H9 (cell line): ENCODE measurements at places on chromosomes 2 and 18. TPM values are rescaled to one million over a fixed set of nuclear protein-coding genes. Genes with fewer than 3 reads are reported as not detected.
A peak's percentile ranks its signal among the peaks of the same experiment; 100 is the strongest.

DNA sequence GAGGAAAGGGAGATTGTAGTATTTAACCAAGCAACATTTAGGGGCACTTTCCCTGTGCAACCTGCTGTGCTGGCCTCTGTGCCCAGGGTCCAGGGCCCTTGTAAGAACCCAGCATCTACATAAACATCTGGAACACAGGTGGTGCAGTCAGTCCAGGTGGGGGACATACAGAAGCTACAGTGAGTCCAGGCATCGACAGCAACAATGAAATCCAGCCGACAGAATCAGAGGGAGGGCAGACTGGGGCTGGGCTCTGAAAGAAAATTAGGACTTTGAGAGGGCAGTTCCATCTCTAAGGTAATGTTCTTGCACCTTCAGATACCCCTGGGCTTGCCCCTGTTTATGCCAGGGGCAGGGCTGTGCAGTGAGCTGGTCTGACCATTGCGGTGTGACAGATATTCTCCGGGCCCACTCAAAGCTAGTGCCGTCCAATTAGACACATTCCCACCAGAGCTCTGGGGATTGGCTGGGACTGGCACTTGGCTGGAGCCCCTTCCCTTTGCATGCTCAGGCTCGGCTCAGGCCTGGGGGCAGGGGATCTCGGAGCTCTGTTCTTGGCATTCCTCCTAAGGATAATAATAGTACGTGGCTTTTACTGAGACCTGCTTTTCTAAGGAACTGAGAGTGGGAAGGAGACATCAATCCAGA, 5.4 kb downstream of the LBH start:
- DNase-seq: peak; percentile 20

- DNase-seq: no peak
Observed at GRCh38 chr2:186717320-186718007, 23.6 kb downstream of the FAM171B start.

DNA sequence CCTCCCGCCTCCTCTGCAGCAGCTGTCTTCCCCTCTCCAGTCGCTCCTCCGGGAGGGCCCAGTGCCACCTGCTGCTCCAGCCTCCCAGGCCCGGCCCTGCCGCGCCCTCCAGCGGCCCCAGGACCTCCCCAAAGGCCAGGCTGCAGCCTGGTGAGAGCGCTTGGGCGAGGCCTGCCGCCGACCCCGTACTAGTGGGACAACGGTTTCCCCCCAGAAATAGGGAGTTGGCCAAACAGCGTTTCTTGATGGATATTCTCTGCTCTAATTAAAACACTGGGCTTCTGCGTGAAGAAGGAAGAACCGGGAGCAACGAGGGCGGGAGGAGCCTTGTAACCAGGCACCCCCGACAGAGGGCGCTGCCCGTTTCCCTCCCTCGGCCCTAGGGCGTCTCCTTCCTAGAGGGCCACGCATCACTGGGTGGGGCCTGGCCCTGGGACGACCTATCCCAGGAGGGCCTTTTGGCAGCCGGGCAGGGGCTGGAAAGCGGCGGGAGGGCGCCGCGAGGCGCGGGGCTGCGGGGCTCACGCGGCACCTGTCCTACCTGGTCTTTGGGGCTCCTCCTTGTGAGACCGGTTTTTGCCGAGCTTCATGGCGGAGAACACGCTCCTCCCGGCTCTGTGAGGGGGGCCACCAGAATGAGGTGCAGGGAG, 25.4 kb upstream of the OTOF start:
- peak; percentile 93 for DNase-seq

- DNase-seq: no peak
Observed at GRCh38 chr18:13431886-13432285, 213.3 kb downstream of the LDLRAD4 start.

GRCh38 chr2:937530-937929, 13.1 kb upstream of the SNTG2 start:
- no peak for DNase-seq

DNA sequence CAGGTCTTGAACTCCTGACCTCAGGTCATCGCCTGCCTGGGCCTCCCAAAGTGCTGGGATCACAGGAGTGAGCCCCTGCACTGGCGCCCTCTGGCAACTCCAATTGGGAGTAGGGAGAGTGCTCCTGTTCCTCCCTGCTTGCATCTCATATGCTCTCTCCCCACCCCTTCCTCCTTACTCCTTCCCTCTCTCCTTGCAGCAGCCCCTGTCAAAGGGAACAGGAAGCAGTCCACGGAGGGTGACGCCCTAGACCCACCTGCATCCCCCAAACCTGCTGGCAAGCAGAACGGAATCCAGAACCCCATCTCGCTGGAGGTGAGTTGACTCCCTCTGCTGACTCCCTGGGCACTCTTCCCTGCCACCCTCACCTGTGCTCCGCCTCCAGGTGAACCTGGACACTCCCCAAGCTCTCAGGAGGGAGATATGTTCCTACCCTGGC, 10.7 kb downstream of the ARID5A start:
- peak; percentile 73 for DNase-seq

DNA sequence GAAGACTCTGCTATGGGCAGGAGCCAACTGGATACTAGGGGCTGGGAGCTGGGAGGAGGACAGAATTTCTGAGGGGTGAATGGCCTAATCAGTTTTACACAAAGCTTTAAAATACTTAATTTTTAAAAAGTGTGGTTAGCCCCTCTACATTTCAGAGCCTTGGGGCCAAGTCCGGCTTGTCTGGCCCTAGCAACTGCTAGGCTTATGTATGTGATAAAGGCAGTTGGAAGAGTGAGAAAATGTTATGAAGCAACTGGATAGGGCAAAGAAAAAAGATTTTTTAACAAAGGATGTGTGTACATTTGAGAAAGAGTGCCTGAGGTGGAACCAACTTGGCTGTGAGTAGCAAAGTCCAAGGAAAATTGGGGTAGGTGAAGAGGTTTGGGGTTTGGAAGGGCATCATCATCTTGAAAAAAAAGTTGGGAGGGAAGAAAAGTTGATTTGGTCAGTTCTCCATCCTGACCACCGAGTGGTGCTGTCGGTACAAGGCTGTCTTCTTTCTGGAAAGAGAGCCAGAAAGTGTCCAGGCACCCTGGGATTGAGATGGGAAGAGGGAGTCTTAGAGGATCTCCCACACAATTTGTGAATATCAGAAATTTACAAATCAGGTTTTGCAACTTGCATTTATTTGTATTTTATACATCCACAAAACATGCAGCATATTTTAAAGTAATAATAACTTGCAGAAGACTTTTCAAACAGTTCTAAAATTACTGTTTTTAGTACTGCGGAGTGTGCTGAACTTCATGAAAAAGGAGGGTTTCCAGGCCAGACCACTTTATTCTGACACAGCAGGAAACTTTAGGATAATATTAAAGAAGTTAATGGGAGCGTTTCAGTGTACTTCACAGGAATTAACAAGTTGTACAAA, 10.5 kb upstream of the CDK15 start:
- peak; percentile 48 for DNase-seq

DNA sequence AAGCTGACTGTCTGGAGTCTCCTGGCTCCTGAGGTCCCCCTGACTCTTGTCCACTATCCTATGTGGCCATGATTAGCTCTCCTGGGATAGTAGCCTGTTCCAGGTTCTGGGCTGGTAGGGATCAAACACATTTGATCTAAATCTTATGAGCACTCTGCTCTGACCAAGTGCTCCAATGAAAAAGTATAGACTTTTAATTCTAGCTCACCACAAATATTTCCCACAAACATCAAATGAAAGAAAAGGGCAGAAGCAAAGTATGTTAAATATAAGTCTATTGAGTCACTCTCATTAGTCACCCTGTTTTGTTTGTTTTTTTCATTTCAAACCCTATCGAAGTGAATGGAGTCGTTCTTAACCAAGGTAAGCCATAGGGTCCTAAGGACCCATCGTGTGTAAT, 39.7 kb upstream of the NEDD4L start:
- no peak for DNase-seq

DNA sequence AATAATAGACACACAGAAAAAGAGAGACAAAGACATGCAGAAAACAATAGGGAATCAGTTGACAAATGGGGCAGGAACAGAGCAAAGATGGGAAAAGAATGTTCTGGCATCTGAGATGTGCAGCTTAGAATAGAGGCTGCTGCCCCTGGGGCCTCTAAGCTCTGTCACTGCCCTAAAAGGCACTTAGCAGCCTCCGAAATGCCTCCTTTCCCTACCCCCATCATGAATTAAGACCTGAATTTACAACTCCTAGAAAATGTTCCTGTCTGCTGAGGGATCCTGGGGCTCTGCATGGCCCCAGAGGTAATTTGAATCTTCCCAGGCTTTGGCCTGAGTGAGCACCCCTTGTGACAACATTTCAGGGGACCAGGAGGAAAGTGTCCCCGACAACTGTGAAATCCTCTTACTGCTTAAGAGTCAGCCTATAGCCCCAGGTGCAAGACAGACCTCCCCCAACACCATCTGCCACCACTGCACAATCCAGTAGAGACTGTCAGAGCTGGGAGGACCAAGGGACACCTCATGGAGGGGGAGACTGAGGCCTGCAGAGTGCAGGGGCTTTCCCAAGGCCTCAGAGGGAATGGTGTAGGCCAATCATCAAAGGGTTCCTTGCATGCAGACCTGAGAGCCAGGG, 24.8 kb downstream of the MRPL35 start:
- DNase-seq: no peak

- no peak for DNase-seq
Observed at GRCh38 chr2:179927041-179927440, 65.6 kb upstream of the ZNF385B start.

- DNase-seq: no peak
Observed at GRCh38 chr2:129469871-129470270, 509.6 kb upstream of the RAB6C start.

GRCh38 chr2:173588931-173589369, 234.3 kb downstream of the CDCA7 start:
- DNase-seq: no peak

- DNase-seq: no peak
Observed at GRCh38 chr2:75632813-75633212, 13.8 kb upstream of the MRPL19 start.

DNA sequence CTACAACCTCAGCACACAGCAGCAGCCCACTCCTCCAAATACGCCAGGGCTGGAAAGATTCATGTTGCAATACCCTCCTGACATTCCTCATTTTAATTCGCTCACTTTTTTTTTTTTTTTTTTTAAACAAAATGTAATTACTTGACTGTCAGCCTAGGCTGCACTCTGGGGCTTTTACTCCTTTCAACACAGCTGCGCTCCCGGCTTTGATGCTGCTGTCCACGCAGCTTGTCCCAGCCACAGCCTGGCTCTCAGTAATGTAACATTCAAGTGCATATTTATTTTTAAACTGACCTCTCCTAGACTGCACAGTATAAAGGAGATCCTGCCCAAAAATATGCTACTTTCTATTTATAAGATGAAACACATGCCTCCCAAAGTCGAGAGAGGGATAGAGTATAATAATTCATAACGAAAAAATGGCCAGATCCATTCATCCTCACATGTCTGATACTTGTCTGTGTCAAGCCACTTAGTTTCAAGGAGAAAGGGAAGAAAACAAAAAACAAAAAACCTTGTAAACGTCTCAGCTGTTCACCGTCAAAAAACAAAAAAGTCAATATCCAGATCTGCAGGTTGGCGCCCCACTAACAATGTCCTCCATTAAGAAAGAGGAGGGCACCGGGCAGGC, 949 bp downstream of the CDC42EP3 start:
- no peak for DNase-seq

DNA sequence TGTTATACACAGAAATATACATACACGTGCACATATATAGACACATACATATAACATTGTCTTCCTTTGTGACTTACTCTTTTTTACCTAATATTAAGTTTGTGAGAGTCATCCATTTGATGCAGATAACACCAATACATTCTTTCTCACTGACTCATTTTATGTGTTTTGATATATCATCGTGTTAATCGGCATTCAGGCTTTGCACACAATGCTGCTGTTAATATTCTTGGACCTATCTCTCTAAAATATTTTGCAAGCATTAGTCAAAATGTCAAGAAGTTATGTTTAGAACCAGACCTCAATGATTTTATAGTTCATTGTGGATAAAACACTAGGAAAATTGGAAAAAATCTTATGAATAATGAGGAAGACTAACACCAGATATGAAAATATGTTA, 441.1 kb downstream of the LRATD1 start:
- no peak for DNase-seq

- DNase-seq: no peak
Observed at GRCh38 chr2:457792-458424, 170.0 kb upstream of the ALKAL2 start.

- DNase-seq: no peak
Observed at GRCh38 chr2:229640636-229641035, 73.7 kb downstream of the DNER start.

- DNase-seq: no peak
Observed at GRCh38 chr18:46577546-46577945, 79.5 kb downstream of the LOXHD1 start.

- DNase-seq: no peak
Observed at GRCh38 chr2:186675380-186675779, 18.5 kb upstream of the FAM171B start.

DNA sequence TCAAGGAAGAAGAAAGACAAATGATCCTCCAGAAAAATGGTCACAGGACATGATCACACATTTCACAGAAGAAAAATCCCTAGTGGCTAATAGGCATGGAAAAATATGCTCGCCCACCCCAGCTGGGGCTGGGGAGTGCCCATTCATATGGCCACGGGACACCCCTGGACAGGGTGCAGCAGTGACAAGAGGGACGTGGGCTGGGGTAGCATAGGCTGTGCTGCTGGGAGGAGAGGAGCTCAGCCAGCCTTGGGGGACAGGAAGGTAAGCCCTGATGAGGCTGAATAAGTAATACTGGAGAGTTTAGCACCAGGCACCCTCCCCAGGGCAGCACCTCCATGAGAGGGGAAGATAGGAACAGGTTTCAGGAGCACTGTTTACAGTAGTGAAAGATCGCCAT, 254.9 kb upstream of the HS6ST1 start:
- no peak for DNase-seq

DNA sequence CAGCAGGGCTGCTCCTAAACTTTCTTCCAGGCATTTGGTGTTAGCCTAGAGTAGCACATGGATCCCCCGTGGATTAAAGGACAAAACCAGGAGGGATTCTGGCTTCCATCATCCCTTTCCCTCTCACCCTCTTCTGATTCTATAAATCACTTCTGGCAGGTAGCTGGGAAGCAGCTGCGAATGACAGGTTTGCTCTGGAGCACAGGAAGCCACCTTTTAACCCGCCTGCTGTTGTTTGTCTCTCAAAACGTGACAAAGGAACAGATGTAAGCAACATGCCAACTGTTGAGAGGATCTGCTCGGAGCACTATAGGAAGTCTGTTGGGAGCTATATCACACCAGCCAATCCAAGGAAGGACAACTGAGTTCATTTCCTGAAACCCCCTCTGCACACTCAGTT, 101.9 kb downstream of the ACTR2 start:
- DNase-seq: no peak

KLHL14 gene
- 0.90 and 1.0 TPM in 2 replicates for total RNA-seq

TCF23 gene
- not detected in 2 replicates for total RNA-seq

INPP5D gene
- total RNA-seq: 12.7 and 13.1 TPM in 2 replicates

STAT4 gene
- 0.33 TPM in 2 replicates for total RNA-seq

CYP27A1 gene
- 3.1 and 3.4 TPM in 2 replicates for total RNA-seq

CHCHD5 gene
- total RNA-seq: 30.6 and 32.3 TPM in 2 replicates

SNED1 gene
- total RNA-seq: 1.8 and 2.5 TPM in 2 replicates

CHRNA1 gene
- total RNA-seq: not detected in 2 replicates

SFT2D3 gene
- 4.7 and 5.0 TPM in 2 replicates for total RNA-seq

OSBPL1A gene
- 32.0 and 33.9 TPM in 2 replicates for total RNA-seq

NHEJ1 gene
- 19.7 and 20.8 TPM in 2 replicates for total RNA-seq

MRO gene
- total RNA-seq: 0.57 and 0.72 TPM in 2 replicates

HOXD8 gene
- not detected in 2 replicates for total RNA-seq

NAGK gene
- total RNA-seq: 74.4 and 75.1 TPM in 2 replicates

LBX2 gene
- 1.1 TPM in 2 replicates for total RNA-seq

SERPINB10 gene
- not detected in 2 replicates for total RNA-seq

ITGB6 gene
- not detected in 2 replicates for total RNA-seq

PROM2 gene
- 3.1 and 4.0 TPM in 2 replicates for total RNA-seq

DYNC2LI1 gene
- total RNA-seq: 8.1 and 8.5 TPM in 2 replicates
